ENCODE measurements at places on chromosomes 3 and 15. TPM values are rescaled to one million over a fixed set of nuclear protein-coding genes. Genes with fewer than 3 reads are reported as not detected.

ZNF609 gene
- 34.2 TPM for total RNA-seq

SOX14 gene
- 0.23 TPM for total RNA-seq

DNA sequence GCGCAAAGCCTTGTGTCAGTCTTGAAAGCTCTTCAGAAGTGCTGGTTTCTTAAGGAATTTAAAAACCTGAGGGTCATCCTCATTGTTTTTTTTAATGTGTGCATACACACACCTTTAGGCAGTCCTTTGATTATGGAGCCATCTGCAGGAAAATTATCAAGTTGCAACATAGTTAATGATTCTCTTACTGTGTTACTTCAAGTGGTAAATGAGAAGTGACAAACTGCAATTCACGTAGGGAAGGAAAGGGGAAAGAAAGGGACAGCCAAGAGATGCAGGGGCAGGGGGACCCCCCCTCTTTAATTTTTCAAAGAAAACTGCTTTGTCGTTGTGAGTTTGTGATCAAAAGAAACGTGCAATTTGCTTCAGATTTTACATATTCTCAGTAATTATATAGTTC, 162.4 kb upstream of the CGNL1 start:
- H3K27ac ChIP-seq = peak overlapping the region; percentile 15
- H3K36me3 ChIP-seq = no peaks in the 10 kb centered on the region
- H3K4me3 ChIP-seq = no peak overlapping the region
- no peak for DNase-seq
- no peaks in the 10 kb centered on the region for H3K27me3 ChIP-seq

GRCh38 chr3:30343067-30343831, 263.2 kb upstream of the TGFBR2 start:
- no peaks in the 10 kb centered on the region for H3K27me3 ChIP-seq
- DNase-seq = no peak
- H3K36me3 ChIP-seq = no peaks in the 10 kb centered on the region
- no peak overlapping the region for H3K4me3 ChIP-seq
- 0 out of 2 replicates have a peak, but pooled peaks cover 6% of the 10 kb centered on the region for H3K4me1 ChIP-seq

GRCh38 chr3:62562017-62562416, 188.7 kb upstream of the FEZF2 start:
- H3K36me3 ChIP-seq = no peaks in the 10 kb centered on the region
- no peaks in the 10 kb centered on the region for H3K27me3 ChIP-seq
- DNase-seq = no peak
- no peak overlapping the region for H3K4me3 ChIP-seq
- no peak overlapping the region for H3K27ac ChIP-seq

- no peaks in the 10 kb centered on the region for H3K36me3 ChIP-seq
- no peak overlapping the region for H3K4me3 ChIP-seq
- H3K4me1 ChIP-seq = no peaks in the 10 kb centered on the region
- no peaks in the 10 kb centered on the region for H3K27me3 ChIP-seq
Observed at GRCh38 chr15:86267892-86268291, 188.2 kb downstream of the AGBL1 start.

CAMK2N2 gene
- 1.5 TPM for total RNA-seq

PPM1L gene
- total RNA-seq = 26.4 TPM

GRCh38 chr15:66630801-66631351, 65.1 kb upstream of the LCTL start:
- H3K27ac ChIP-seq = no peak overlapping the region
- H3K4me1 ChIP-seq = peaks cover 29% of the 10 kb centered on the region
- no peak overlapping the region for H3K4me3 ChIP-seq
- H3K36me3 ChIP-seq = no peaks in the 10 kb centered on the region

GRCh38 chr15:82051664-82052063, 5.8 kb upstream of the MEX3B start:
- no peak for DNase-seq
- no peak overlapping the region for H3K27ac ChIP-seq
- peaks cover 14% of the 10 kb centered on the region for H3K4me1 ChIP-seq
- no peaks in the 10 kb centered on the region for H3K36me3 ChIP-seq

GRCh38 chr15:57215881-57216280, 160.4 kb upstream of the CGNL1 start:
- DNase-seq = no peak
- H3K4me1 ChIP-seq = peaks cover 45% of the 10 kb centered on the region
- 0 out of 2 replicates have a peak overlapping the region, but pooled peaks have one; percentile 1 for H3K27ac ChIP-seq
- H3K27me3 ChIP-seq = no peaks in the 10 kb centered on the region
- no peaks in the 10 kb centered on the region for H3K36me3 ChIP-seq

GRCh38 chr3:169954142-169954756, 12.4 kb upstream of the SEC62 start:
- H3K4me3 ChIP-seq = no peak overlapping the region
- no peak overlapping the region for H3K27ac ChIP-seq
- H3K36me3 ChIP-seq = no peaks in the 10 kb centered on the region
- H3K27me3 ChIP-seq = no peaks in the 10 kb centered on the region
- no peaks in the 10 kb centered on the region for H3K4me1 ChIP-seq

- H3K36me3 ChIP-seq = 0 out of 2 replicates have a peak, but pooled peaks cover 3% of the 10 kb centered on the region
- H3K4me1 ChIP-seq = peaks cover 39% of the 10 kb centered on the region
- no peak overlapping the region for H3K4me3 ChIP-seq
- H3K27me3 ChIP-seq = no peaks in the 10 kb centered on the region
- H3K27ac ChIP-seq = no peak overlapping the region
Observed at GRCh38 chr3:142165194-142165593, 15.8 kb upstream of the TFDP2 start.

NFKBIZ gene
- 18.2 TPM for total RNA-seq

GRCh38 chr15:65326117-65326526, 21.6 kb downstream of the RNU5B-1 start:
- H3K4me1 ChIP-seq = peaks cover 8% of the 10 kb centered on the region
- no peak overlapping the region for H3K4me3 ChIP-seq
- H3K27ac ChIP-seq = no peak overlapping the region
- DNase-seq = peak; percentile 57
- H3K36me3 ChIP-seq = no peaks in the 10 kb centered on the region

FBXL2 gene
- 4.4 TPM for total RNA-seq

MED12L gene
- 25.0 TPM for total RNA-seq

DNA sequence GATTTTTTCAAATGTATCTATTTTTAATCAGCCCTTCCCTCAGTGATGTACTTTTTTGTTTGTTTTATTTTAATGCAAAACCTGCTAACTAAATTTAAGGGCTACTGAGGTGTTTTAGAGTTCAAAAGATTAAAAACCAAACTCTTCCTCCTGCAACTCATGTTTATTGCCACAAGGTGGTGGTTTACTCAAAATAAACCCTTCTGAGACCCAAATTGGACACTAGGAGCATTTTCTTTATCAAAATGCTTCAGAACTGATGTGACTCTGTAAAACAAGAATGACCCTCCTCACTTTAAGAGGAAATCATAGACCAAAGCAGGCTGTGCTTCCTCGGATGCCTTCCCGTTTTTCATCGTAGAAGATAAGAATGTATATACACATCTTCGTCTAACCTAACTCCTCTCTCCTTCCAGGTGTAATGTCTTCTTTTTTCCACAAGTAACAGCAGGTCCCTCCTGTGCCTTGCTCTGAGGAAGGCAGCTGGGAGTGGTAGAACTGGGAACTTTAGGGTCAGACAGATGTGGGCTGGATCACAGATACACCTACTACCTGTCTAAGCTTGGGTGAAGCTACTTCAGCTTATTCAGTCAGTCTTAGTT, 2.9 kb upstream of the NME9 start:
- no peak overlapping the region for H3K4me3 ChIP-seq
- no peaks in the 10 kb centered on the region for H3K27me3 ChIP-seq
- no peak overlapping the region for H3K27ac ChIP-seq
- no peaks in the 10 kb centered on the region for H3K36me3 ChIP-seq
- peak; percentile 59 for DNase-seq
- H3K4me1 ChIP-seq = peaks cover 25% of the 10 kb centered on the region

GRCh38 chr3:57958642-57959422, 49.4 kb upstream of the FLNB start:
- H3K36me3 ChIP-seq = no peaks in the 10 kb centered on the region
- no peak overlapping the region for H3K4me3 ChIP-seq
- H3K4me1 ChIP-seq = peaks cover 9% of the 10 kb centered on the region
- DNase-seq = no peak
- H3K27me3 ChIP-seq = no peaks in the 10 kb centered on the region

DNA sequence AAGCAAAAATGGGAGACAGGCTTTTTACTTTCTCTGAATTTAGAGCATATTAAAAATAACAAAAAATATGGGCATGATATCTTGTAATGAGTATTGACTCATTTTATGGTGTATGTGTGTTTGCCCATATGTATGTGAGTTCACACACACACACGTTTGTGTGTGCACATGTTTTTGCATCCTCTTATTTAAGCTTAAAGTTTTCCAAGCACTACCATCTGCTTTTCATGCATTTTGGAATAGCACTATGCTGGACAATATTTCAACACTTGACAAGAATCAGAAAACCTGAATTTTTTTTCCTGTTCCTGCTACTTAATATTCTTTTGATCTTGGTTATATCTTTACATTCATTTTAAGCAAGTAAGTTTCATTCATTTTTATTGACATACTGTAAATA, 872.7 kb downstream of the OTOL1 start:
- no peak for DNase-seq
- no peak overlapping the region for H3K4me3 ChIP-seq
- H3K36me3 ChIP-seq = no peaks in the 10 kb centered on the region
- H3K4me1 ChIP-seq = peaks cover 4% of the 10 kb centered on the region
- H3K27ac ChIP-seq = no peak overlapping the region
- no peaks in the 10 kb centered on the region for H3K27me3 ChIP-seq

- peak; percentile 77 for DNase-seq
- peaks cover 13% of the 10 kb centered on the region for H3K36me3 ChIP-seq
- H3K4me1 ChIP-seq = no peaks in the 10 kb centered on the region
- no peak overlapping the region for H3K27ac ChIP-seq
- H3K27me3 ChIP-seq = no peaks in the 10 kb centered on the region
Observed at GRCh38 chr3:192772240-192772894, 45.0 kb upstream of the FGF12 start.

DNA sequence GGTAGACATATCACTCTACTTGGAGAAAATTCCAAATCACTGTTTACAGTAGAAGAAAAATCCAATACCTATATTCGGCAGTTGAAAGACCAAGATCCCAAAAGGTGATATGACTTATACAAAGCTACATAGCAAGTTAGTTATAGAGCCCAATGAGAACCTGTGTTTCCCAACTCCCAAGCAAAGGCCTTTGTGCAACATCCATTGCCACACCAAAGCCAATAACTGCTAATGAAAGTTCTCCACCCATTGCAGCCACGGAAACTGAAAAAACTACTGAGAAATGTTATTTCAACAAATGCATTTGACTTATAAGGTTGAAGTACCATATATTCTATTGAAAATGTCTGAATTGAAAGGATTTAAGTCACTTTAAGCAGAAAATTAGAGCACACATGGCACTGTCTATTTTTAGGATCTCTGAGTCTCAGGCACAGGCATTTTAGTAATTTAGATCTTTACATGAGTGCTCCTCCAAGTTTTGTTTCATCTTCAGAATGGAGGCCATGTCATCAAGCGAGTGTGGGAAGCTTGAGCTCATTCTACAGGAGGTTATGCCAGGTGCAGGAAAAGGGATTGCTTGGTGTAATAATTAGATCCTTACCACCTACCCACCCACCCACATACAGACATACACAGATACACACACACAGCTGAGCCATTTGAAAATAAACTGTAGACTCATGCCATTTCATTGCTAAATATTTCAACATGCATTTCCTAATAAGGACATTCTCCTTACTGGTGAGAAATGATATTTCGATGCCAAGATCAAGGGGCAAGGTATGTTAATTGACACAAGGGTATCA, 19.7 kb upstream of the ANO10 start:
- H3K4me3 ChIP-seq = no peak overlapping the region
- H3K4me1 ChIP-seq = no peaks in the 10 kb centered on the region
- no peak for DNase-seq

DNA sequence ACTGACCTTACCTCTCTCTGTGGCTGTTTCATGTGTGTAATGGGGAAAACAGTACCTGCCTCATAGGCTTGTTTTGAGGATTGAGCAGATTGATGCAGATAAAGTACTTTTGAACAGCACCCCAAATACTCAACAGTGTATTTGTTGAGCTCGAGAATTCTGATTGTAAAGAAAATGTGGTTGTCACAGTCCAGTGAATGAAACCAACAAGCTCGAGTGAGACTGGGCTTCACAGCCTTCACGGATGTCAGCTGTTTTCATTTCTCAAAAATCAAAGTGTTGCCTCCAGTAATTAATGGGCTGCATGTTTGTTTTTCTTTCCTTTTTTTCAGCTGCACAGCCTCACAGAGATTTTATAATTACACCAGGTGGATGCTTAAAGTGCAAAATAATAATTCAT, 43.7 kb downstream of the PARP15 start:
- H3K4me3 ChIP-seq = no peak overlapping the region
- no peak for DNase-seq
- no peaks in the 10 kb centered on the region for H3K4me1 ChIP-seq

DNA sequence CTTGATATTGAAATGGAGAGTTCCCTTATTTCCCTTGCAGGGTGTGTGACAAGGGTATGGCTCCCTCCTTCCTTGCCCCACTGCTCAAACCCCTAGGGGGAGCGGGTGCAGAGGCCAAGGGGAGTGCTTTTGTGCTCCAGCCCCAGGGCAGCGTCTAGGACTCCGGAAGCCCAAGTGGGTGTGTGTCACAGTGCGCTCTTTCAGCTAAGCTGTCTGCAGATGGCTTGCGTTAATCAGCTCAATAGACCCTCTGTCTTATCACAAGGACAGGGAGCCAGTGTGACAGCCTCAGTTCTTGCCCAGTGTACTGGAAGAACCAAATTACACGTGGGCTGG, 523.6 kb upstream of the LMCD1 start:
- H3K4me1 ChIP-seq = no peaks in the 10 kb centered on the region
- no peaks in the 10 kb centered on the region for H3K27me3 ChIP-seq
- H3K27ac ChIP-seq = no peak overlapping the region
- no peak overlapping the region for H3K4me3 ChIP-seq
- DNase-seq = no peak

Measured in GM23338 (cell line).